Mucosa of gallbladder (tissue), 1 donor: ENCODE measurements at places on chromosomes 16 and 17. TPM values are rescaled to one million over a fixed set of nuclear protein-coding genes. Genes with fewer than 3 reads are reported as not detected.

DNA sequence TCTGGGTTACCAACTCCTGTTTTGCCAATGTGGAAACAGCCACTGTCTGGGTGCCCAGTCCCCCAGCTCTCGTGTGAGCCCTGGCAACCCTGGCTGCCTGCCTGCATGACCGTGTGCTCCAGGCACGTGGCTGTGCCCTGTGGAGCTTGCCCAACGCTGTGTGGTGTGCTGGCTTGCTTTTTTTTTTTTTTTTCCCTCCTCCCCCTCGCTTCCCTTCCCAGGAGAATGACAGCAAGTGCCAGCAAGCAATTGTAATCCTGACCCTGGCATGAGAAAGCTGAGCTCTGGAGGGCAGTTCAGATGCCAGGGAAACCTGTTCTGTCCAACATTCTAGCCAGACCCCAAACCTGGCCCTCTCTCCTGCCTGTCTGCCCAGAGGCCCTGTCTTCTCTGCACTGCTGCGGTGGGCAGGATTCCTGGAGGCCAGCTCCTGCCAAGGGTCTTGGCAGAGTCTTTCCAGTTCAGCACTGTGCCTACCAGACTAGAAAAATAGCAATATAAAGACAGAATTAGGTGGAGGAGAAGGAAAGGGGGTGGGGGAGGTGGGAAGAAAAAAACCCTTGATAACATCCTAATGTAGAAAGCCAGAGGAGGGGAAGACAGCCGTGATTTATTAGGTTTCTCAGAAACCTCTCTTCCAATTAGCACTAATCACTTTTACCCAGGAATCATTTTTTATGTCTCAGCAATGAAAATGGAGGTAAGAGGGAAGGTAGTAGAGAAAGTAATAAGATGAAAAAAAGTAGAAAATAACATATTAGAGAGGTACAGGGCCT lies 9.0 kb downstream of the HLF start:
- DNase-seq = peak; percentile 76

DNA sequence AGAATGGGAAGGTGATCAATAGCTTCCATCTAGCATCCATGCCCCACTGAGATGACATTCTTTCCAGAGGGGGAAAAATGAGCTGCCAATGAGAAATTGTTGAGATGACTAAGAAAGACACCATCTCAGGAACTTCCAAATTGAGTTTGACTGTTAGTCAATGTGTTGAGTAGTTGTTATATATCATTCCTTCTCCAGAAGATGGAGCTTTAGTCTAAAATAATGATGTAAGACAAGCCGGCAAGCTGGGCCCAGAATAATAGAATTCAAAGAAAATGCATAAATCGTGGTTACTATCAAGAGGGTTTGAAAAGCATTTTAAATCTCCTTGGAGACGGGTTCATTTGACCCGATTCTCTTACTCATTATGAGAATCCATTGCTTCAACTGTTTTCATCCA lies 71.0 kb upstream of the ATF7IP2 start:
- no peak for DNase-seq

GRCh38 chr17:49979748-49980479 lies 10.9 kb downstream of the DLX4 start:
- no peak for DNase-seq

DNA sequence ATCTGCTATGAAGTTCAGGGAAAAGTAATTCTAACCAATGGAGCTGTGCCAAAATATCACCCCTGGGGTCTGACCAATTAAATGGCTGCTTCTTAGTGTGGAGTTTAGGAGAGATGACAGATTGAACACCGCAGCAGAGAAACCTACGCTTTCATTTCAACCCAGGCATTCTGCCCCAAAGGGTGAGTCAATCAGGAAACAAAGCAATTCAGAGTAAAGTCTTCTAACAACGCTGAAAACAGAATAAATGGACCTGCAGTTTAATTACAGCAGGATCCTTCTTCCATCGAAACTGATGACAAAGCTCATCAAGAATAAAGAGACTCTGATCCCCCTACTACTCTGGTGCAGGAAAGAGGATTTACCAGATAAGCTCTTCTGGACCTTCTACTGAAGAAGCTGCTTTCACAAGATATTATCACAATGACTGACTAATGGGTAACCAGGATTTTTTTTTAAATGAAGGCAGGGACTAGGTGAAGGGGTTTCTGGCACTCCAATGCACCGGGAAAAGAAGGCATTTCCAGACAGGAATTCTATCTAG lies 16.7 kb downstream of the RFFL start:
- no peak for DNase-seq

- no peak for DNase-seq
Measured at GRCh38 chr17:40064971-40065768, 2.4 kb downstream of the THRA start.

ODAD4 gene
- 1.6 TPM for total RNA-seq

DNA sequence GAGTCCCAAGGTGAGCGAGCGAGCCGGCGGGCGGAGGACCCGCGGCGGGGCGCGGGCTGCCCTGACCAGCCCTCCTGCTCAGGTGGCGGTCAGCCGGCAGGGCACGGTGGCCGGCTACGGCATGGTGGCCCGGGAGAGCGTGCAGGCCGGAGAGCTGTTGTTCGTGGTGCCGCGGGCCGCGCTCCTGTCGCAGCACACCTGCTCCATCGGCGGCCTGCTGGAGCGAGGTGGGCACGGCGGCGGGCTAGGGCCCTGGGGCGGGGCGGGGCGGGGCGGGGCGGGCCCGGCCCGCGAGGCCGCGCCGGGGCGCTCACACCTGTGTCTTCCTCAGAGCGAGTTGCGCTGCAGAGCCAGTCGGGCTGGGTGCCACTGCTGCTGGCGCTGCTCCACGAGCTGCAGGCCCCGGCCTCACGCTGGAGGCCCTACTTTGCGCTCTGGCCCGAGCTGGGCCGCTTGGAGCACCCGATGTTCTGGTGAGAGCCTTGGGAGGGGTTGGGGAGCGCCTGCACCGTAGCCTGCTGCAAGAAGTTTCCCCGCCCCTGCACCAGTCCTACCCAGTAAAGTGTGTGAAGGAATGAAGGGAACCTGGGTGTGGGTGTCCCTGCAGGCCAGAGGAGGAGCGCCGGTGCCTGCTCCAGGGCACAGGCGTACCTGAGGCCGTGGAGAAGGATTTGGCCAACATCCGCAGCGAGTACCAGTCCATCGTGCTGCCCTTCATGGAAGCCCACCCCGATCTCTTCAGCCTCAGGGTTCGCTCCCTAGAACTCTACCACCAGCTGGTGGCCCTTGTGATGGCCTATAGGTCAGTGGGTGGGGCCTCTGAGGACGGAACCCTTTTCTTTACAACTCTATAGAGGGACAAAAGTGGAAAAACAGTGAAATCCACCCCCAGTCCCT lies 802 bp downstream of the SETD6 start:
- DNase-seq = no peak

DNA sequence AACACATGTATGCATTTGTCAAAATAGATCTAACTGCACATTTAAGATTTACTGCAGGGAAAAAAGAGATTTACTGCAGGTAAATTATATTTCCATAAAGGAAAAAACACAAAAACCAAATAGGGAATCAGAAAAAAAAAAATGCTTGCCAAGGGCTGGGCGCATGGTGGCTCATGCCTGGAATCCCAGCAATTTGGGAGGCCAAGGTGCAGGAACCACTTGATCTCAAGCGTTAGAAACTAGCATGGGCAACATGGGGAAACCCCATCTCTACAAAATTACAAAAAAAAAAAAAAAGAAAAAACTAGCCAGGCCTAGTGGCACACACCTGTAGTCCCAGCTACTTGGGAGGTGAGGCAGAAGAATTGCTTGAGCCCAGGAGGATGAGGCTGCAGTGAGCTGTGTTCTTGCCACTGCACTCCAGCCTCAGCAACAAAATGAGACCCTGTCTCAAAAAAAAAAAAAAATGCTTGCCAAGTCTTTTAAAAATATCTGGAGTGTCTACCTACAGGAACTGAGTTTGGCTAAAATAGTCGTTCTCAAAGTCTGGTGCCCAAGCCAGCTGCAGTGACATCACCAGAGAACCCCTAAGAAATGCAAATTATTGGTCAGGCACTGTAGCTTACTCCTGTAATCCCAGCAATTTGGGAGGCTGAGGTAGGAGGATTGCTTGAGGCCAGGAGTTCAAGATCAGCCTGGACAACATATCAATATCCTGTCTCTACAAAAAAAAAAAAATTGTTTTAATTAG lies 17.5 kb downstream of the TRIM25 start:
- DNase-seq = no peak

DNA sequence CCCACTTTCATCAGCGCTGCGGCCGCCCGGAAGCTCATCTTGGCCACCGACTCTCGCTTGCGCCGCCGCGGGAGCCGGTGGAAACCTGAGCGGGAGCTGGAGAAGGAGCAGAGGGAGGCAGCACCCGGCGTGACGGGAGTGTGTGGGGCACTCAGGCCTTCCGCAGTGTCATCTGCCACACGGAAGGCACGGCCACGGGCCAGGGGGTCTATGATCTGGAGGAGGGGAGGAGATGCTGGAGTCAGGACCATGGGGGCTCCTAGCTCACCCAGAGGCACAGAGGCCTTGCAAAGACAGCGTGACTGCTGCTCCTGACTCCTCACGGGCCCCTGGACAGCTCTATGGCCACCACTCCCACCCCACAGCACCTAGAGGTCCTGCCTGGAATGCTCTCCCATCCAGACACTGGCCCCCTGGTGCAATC lies 9.4 kb downstream of the SNRNP25 start:
- no peak for DNase-seq

TMEM204 gene
- total RNA-seq = 23.1 TPM

DNA sequence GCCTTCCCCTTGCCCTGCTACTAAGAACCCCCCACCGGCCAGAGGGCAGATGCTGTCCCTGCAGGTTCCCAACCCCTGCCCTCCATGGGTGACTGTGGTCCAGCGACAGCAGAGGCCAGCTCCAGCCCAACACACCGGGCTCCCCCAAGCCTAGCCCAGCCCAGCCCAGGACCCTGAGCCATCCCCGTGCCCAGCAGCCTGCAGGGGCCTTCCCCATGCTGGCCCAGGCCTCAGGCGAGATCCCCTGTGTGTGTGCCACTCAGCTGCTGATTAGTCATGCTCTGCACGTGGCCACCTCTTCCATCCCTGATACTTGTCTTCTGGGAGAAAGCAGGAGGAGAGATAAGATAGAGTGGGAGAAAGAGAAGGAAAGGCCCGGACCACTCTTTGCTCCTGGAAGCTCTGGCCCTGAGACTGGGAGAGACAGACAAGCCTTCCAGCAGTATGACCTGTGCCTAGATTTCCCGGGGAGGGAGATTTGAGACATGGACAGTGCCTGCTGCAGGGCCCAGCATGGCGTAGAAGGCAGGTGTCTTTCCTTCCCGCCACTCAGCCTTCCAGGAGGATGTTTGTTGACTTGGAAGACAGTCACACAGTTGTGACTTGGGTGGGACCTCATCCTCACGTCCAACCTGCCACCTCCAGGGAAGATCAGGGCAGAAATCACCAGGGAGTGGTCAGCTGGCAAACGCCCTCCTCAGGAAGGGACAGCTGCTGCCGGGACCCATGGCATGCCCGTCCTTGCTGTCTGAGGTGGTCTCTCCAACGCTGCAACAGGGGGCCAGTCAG lies 41.3 kb upstream of the RASD1 start:
- peak; percentile 43 for DNase-seq

DNA sequence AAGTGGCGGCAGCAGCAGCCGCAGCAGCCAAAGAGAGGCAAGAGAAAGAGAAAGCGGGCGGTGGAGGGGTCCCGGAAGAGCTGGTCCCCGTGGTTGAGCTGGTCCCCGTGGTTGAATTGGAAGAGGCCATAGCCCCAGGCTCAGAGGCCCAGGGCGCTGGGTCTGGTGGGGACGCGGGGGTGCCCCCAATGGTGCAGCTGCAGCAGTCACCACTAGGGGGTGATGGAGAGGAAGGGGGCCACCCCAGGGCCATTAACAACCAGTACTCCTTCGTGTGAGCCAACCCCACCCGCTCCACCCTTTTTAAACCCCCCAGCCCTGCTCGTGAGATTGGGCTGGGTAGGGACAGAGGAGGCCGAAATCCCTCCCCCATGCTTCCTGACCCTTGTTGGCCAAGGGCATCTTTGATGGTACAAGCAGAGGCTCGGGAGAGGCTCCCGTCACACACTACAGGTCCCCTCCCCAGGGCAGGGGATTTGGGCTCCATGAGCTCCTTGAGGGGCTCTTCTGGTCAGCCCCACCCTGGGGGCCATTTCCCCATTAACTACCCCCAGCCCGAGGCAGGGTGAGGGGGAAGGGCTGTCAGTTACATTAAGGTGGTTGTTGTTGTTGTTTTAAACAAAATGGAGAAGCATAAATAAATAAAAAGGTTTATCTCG lies 4.6 kb upstream of the ATP2A1 start:
- no peak for DNase-seq

- DNase-seq = no peak
Measured at GRCh38 chr17:63364387-63364786, 81.7 kb downstream of the CYB561 start.

SRSF1 gene
- 187 TPM for total RNA-seq

MT1M gene
- 4.6 TPM for total RNA-seq

GRCh38 chr16:50313596-50314478 lies 47.5 kb downstream of the ADCY7 start:
- peak; percentile 50 for DNase-seq

- peak; percentile 33 for DNase-seq
Measured at GRCh38 chr17:56172517-56172982, 19.3 kb downstream of the ANKFN1 start.

HS3ST2 gene
- 0.98 TPM for total RNA-seq

DNA sequence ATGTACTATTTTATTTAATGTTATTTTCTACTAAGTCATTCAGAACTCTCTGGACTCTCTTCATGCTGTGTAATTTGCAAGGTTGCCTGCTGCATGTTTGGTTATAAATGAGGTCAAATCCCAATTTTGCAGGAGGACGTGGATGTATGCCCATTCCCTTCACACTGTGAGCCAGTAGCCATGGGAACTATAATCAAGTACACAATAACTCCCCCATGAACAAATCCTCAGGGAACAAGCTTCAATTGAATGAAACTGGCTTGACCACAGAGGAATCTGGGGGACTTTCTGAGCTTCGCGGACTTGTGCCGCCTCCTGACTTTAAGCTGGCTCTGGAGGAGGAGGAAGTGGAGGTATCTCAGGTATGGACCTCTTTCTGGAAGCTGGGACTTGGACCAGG lies 14.6 kb upstream of the KCTD13 start:
- DNase-seq = no peak

CCL3 gene
- 31.7 TPM for total RNA-seq

GRCh38 chr16:918068-918467 lies 52.7 kb downstream of the LMF1 start:
- DNase-seq = no peak

- no peak for DNase-seq
Measured at GRCh38 chr16:59463776-59464175, 729.7 kb upstream of the GOT2 start.

GRCh38 chr17:32955155-32955554 lies 27.2 kb downstream of the TMEM98 start:
- no peak for DNase-seq

FOXF1 gene
- 31.0 TPM for total RNA-seq

CAPNS2 gene
- 0.55 TPM for total RNA-seq

RABEP2 gene
- total RNA-seq = 35.1 TPM

CES5A gene
- 2.2 TPM for total RNA-seq

- DNase-seq = no peak
Measured at GRCh38 chr17:67644061-67644460, 73.7 kb upstream of the NOL11 start.

ZNF75A gene
- total RNA-seq = 25.9 TPM

GRCh38 chr17:64328859-64329531 lies 61.7 kb downstream of the PECAM1 start:
- DNase-seq = no peak
